ENCODE measurements at places on chromosomes 2 and 18. TPM values are rescaled to one million over a fixed set of nuclear protein-coding genes. Genes with fewer than 3 reads are reported as not detected.

- DNase-seq = no peak
Measured at GRCh38 chr18:44795241-44795640, 114.6 kb downstream of the SETBP1 start.

GRCh38 chr2:99478632-99479031, 11.2 kb downstream of the REV1 start:
- DNase-seq = no peak

DNA sequence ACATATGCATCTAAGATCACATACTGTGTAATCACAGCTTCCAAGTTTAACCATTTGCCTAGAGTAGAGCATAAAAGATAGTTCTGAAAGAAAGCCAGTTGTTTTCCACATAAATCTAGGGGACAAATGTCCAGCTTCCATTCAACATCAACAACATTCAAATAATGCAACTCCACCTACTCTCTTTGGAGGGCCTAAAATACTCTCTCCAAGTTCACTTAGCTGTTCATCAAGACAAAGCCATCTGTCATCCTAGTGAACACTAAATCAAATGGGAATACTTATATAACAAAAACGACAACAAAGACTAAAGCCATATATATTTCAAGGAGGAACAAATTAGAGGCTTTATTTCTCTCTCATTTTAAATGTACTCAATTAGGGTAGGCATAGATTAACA, 221.5 kb upstream of the CDH2 start:
- DNase-seq = no peak

Gene CFC1
- not detected for total RNA-seq

Gene FSHR
- total RNA-seq = not detected

DNA sequence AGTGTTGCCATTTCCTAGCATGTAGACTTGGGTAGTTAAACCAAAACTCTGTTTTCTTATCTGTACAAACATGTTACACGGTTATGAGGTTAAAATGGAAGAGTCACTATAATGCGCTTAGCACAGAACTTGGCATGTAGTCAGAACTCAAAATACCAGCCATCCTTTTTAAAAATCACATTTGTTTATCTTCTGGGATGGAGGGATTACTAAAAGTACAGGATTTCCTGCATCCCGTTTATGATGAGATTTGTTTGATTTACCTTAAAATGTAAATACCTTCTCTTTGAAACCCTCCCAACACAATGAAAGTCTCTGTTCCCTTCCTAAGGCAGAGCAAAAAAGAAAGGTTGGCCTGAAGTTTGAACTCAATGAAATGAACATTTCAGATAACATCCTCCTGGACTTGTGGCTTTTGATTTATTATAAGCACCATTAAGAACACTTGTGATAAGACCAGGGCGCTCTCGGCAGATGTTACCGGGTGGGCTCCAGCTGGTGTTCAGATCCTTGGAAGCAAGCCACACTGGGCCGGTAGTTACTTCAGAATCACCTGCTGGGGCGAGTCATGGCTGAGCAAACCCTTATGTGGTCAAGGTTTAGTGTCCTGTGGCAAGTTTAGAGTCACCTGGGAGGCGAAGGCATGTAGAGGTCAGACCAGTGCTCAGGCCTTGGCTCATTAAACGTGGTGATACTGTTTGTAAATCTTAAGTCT, 105.7 kb downstream of the MGAT5 start:
- no peak for DNase-seq

- no peak for DNase-seq
Measured at GRCh38 chr2:239662413-239663120, 261.7 kb upstream of the HDAC4 start.

Gene C2orf42
- total RNA-seq = 29.1 TPM

DNA sequence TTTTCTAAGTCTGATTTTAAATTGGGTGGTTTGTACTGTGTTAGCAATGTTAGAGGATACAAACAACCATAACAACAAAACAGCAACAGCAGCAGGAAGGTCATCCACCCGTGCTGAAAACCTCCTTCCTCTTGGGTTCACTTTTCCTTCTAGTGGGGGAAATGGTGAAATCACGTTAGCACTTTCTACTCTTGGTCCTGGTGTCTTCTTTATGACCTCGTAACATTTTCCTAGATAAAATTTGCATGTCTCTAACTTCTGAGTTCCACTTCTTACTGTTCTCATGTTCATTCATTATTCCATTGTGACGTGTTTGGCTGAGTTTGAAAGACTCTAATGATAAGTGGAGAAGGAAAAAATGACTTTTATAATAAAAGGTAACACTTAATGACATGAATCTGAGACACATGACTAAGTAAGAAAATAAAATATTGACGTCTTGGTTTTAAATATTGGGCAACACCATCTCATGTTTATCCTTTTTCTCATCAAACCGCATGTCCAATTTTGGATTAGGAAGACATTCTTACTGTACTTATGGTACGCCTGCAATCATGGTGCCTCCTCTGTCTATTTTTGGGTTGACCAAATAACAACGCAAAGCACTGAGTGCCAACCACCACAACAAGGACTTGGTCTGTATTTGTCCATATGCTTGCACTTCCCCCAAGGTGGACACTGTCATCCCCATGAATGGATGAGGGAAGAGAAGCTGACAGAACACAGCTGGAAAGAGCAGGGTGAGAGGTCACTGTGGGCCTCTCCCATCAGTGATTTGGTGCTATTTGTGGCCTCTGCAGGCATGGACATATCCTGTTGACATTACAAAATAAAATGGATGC, 25.7 kb upstream of the IL1R1 start:
- no peak for DNase-seq

Gene CRYBA2
- not detected for total RNA-seq

DNA sequence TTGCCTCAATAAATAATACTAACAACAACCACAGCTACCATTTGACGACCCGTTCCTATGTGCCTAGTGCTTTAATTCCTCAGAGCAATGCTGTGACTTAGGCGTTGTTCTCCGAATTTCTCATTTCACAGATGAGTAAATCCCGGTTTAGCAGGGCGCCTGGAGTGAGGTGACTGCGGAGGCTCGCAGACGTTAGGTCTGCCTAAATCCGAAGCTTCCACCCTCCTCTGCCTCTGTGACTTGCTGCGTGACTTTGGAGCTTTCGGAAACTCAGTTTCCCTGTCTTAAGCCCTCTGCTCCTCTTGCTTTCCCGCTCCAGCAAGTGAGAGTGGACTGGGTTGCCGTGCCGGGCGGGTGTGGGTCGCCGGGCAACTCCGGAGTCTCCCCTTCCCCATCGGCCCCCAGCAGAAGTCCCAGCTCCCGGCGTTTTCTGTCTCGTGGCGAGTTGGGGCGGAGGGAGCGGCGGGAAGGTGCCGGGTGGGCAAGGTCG, 711 bp upstream of the ATOH8 start:
- DNase-seq = no peak

Gene TUBB8B
- total RNA-seq = not detected

GRCh38 chr18:76827205-76828200, 5.1 kb downstream of the ZNF236 start:
- no peak for DNase-seq

DNA sequence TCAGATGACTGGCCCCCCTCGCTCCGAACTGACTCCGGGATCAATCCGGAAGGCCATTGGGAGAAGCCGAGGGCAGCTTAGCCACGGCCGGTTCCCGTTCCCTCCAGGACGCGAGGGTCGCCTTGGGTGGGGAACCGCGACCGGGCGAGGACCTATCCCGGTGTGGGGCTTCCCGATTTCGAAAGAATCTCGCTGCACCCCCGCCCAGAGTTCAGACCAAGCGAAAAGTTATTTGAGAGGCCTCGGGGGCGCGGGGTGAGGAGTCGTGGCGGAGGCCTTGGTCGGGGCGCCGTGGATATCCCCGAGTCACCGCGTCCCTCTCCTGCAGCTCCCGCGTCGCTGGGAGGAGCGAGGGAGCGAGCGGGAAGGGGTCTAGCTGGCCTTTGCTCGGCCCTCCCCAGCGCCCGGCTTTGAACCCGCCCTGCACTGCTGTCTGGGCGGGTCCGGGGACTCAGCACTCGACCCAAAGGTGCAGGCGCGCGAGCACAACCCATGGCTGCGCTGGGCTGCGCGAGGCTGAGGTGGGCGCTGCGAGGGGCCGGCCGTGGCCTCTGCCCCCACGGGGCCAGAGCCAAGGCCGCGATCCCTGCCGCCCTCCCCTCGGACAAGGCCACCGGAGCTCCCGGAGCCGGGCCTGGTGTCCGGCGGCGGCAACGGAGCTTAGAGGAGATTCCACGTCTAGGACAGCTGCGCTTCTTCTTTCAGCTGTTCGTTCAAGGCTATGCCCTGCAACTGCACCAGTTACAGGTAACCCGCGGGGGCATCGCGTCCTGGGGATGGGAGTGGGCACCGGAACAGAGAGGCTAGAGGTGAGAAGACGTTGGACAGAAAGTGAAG, at the start of gene CYP27A1:
TSS of gene CYP27A1 (plus strand) at position 457 of the 837 bp plus-strand sequence. CDS start at position 493, 36 bp downstream.
- no peak for DNase-seq

Gene INO80C
- total RNA-seq = 27.0 TPM

- DNase-seq = no peak
Measured at GRCh38 chr2:100924520-100925451, 77.3 kb upstream of the RPL31 start.

DNA sequence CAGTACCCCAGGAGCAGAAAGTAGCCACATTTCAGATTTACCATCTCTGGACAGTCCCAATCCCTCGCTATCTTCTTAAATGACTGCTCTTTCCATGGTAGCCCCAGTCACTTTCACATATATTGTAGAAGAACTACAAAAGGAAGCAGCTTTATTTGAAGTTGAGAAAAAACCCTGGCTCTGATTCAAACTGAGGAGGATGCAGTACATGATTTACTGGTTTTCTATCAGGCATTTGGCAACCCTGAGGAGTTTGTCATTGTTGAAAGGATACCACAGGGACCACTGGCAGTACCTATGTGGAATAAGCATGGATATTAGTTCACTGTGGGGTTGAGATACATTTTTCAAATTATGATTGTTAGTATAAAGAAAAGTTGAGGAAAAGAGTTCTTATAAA, 640.9 kb upstream of the SETBP1 start:
- DNase-seq = no peak

GRCh38 chr18:3223356-3223755, 3.6 kb upstream of the MYOM1 start:
- DNase-seq = no peak

Gene SCTR
- not detected for total RNA-seq

Gene LAMA3
- not detected for total RNA-seq

- DNase-seq = no peak
Measured at GRCh38 chr2:72148837-72149555, 1.3 kb upstream of the CYP26B1 start.

GRCh38 chr2:65443509-65444186, 11.2 kb upstream of the SPRED2 start:
- DNase-seq = no peak

GRCh38 chr2:229851870-229852269, 69.9 kb downstream of the TRIP12 start:
- no peak for DNase-seq

Gene EIF4E2
- 76.5 TPM for total RNA-seq

Gene MOCOS
- 0.04 TPM for total RNA-seq

GRCh38 chr2:150850641-150851040, 363.2 kb upstream of the RND3 start:
- no peak for DNase-seq

DNA sequence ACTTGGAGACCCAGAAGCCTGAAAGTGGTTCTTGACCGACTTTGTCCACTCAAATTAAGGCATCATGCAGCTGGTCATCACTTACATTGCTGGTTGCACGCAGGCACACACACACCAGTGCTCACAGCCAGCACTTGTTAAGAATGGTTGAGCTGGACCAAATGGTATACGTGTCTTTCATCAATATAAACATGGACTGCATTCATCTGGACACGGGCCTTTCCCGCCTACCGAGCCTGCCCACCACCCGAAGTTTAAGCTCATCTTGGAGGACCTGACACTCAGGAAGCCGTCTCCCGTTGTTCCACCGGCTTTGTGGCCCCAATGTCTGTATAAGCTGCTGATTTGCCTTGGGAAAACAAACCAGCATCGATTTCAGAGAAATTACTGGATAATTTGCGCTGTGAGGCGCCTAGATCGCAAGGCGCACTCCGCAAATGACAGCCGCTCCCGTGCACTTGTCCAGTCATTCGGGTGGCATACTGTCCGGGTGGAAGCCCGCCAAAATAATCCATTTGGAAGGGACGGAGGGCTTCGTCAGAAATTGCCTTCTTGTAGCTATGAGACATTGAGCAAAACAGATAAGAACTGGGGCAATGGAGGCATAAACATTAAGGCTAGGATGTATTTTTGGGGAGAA, 40.1 kb upstream of the AKAIN1 start:
- DNase-seq = no peak

- no peak for DNase-seq
Measured at GRCh38 chr2:80896576-80896975, 592.0 kb upstream of the LRRTM1 start.

- DNase-seq = no peak
Measured at GRCh38 chr2:202172439-202173211, 65.8 kb downstream of the SUMO1 start.

DNA sequence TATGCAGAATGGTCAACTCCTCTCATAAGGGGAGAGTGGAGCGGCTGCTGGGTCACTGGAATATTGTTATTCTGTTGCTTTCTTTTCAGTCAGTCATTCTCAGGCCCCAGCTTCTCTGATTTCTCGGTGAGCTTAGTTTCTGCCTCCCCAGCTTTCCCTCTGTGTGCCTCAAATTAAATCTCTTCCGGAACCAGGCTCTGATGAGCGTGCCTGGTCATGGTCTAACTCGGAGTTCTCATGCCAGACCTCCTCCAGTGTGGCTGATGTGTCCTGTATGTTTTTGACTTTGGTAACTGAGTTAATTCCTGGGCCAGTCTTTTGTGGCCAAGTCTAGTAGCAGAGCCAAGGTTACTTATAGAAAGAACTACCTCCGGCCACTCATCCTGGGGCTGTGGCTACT, 4.9 kb upstream of the STK11IP start:
- no peak for DNase-seq

Gene LRP1B
- not detected for total RNA-seq

- no peak for DNase-seq
Measured at GRCh38 chr2:36463365-36463764, 107.8 kb downstream of the CRIM1 start.

GRCh38 chr2:46561731-46562450, 82.5 kb downstream of the TMEM247 start:
- no peak for DNase-seq

- DNase-seq = no peak
Measured at GRCh38 chr2:206556357-206556949, 85.8 kb upstream of the FAM237A start.

DNA sequence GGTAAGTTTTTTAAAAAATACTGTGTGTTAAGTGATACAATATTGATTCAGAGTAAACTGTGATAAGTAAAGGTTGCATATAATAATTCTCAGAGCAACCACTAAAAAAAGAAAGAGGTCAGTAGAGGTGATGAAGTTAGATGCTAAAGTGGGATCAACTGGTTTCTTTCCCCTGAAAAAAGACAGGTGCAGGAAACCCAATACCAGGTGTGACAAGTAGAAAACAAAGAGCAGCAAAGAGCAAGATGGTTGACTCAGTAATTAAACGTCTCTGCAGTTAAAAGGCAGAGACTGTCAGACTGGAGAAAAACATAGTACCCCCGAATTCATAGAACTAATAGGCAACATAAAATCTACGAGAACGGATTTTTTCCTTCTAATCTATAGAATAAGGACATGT, 128.3 kb downstream of the ATP9B start:
- DNase-seq = no peak

Measured in CD8-positive, alpha-beta memory T cell (primary cell).